ENCODE measurements at places on chromosomes 2 and 18.

GRCh38 chr2:235669269-235669831 lies 175.5 kb downstream of the AGAP1 start:
- DNase-seq = peak; percentile 56

DNA sequence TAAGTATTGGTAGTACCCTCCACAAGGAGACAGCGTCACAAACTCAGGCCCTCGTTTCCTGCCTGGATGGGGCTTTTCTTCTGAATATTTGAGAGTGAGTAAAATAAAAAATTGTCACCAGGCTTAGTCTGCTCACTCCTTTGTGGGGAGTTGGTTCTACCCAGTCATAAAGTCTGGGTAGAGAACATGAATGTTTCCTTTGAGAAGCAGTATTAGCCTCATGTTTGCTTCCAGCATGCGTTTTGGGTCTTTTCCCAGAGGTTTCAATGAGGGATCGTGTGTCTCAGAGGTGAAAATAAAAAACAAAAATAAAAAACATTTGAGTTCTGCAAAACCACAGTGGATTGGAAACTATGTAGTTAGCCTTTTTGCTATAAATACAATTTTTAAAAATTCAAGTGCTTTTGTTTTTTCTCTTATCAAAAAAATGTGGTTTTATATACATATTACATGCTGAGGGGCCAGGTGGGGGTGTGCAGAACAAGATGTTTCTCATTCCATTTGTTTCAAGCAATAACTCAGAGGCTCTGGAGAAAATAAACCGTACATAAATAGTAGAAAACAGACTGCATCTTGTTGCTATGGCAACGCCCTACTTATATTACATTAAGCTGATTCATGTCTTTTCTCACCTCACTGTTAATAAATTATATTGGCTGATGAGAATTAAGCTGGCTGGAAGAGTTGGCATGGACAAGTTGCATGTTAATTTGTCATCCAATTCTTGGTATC lies 225.4 kb upstream of the FBXO11 start:
- DNase-seq = no peak

DNA sequence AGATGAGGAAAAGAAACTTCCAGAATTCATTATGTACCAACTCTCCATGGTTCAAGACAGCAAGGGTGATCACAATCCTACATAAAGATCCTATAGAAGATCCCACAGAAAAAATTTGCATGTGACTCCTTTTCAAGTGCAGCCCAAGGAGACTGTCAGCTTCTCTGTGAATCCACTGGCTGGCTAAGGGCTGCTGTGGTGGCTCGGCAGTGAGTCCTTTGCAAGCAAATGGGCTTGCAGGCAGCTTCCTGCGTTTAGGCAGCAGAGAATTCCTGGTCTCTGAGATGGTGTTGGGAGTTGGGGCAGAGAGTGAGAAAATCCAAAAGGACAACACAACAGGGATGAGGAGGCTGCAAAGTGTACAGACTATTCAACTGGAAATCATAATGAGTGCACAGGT lies 43.4 kb downstream of the NABP1 start:
- DNase-seq = no peak

DNA sequence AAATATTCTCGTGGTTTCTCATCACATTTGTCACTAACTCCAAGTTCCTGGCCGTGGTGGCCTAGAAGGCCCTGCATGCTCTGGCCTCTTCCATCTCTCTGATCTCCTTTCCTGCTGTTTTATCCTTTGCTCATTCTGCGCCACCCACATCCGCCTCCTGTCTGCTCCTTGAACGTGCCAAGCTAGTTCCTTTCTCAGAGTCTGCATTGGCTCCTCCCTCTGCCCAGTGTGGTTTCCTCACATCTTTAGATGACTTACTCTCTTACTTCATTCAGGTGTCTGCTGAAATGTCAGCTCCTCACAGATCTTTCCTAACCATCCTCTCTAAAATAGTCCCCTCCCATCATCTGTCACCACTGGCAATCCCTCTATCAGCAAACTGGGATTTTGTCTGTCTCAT lies 158.6 kb upstream of the RBMS1 start:
- DNase-seq = no peak

DNA sequence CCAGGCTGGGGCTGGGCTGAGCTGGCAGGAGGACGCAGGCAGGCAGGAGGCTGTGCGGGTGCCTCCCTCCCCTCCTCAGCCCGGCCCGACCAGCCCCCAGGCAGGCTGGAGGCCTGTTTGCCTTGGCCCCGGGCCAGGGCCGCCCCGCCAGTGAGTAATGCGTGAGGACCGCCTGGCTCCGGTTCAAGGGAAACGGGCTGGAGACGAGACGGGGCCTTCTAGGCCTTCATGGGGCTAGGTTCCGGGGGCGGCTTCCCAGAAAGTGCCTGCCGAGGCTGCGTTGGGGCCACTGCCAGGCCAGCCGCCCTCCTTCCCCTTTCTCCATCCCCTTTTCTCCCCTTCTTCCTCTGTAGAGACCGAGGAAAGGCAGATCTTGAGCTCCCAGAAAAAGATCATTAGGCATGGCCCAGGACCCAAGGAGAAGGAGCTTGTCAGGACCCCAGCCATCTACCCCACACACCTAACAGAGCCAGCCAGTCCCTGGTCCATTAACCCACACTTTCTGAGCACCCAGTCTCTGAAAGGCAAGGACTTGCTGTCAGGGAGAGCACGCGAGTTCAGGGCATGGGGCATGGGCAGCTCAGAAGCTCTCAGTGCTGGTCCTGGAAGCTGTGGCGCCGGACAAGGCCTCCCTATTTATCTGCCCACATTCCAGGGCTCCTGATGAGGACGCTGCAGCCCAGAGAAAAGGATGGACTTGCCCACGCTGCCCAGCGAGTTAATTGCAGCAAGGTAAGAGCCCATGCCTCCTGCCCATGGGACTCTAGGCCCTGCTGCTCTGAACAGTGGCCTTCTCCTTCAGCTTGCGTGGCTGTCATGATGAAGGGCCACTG lies 48.5 kb downstream of the SMAD7 start:
- peak; percentile 85 for DNase-seq

GRCh38 chr18:69956665-69957620 lies 9.3 kb upstream of the CD226 start:
- no peak for DNase-seq

DNA sequence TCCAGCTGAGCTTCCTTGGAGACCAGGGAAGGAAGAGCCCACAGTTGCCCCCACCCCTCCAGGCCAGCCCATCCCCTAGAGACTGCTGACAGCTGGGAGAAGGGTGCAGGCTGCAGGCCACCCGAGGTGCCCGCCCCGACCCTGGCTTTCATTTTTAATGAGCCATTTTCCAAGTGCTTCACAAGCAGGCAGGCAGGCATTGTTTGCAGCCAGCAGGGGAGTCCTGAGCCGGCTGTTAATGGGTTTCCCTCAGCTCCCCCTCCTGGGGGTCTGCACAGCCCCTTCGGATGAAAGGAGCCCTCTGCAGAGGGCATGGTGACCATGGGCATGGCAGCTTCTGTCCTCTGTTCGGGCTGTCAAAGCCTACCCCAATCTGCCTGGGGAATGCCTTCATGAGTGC lies 94.5 kb downstream of the ZBTB7C start:
- DNase-seq = no peak

GRCh38 chr2:158042245-158042644 lies 59.4 kb upstream of the UPP2 start:
- no peak for DNase-seq

GRCh38 chr2:127029350-127030051 lies 77.5 kb downstream of the BIN1 start:
- DNase-seq = peak; percentile 54

DNA sequence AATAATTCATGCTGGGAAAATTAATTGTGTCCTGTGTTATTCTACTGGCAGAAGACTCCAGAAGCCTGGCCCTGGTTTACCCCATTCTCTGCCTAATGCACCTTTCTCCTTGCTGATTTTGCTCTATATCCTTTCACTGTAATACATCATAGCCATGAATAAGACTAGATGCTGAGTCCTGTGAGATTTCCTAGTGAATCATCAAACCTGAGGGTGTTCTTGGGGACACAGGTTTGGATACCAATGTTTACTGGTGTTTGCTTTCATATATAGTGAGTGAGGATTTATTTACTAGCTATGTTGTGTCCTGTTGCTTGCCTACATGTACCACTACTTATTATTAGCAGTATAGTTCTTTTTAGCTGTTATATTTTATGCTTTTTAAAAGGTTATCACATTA lies 6.5 kb downstream of the METTL5 start:
- DNase-seq = no peak

- DNase-seq = peak; percentile 76
Measured at GRCh38 chr2:18299423-18300212, 260.8 kb downstream of the RDH14 start.

DNA sequence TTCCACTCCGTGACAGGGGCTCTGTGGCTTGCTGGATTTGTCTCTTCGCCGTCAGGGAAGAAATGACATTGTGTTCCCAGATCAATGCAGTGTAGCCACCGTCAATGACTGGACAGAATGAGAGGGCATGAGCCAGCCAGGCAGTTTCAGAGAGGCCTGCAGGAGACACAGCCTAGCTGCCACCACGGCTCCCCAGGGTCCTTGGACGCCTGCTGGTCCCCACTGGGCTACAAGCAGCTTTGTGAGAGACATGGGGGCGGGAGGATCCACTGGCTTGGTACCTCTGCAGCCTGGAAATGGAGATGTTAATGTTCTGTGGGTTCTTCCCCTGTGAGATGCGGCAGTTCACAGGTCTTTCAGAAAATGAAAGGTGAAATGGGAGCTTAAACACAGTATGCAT lies 12.1 kb upstream of the AMER3 start:
- no peak for DNase-seq

- no peak for DNase-seq
Measured at GRCh38 chr2:218369330-218369729, 12.7 kb downstream of the CATIP start.

GRCh38 chr2:64658269-64658668 lies 4.6 kb upstream of the SERTAD2 start:
- no peak for DNase-seq

DNA sequence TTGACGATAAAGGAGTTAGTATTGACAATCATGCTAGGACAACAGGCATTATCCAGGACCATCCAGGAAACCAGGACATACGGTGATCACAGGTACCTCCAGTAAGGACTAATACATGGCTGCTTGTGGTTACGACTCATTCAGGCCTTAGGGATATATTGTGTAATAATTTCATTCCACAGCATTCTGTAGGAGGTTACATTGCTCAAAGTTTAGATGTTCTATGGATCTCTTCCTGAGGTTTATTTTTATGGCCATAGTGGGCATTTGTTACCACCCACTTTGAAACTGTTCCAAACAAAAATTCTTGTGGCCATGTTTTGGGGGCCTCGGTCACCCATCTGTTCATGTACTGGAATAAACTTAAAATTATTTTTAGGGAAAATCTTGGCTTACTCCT lies 431.6 kb downstream of the METTL4 start:
- DNase-seq = no peak

DNA sequence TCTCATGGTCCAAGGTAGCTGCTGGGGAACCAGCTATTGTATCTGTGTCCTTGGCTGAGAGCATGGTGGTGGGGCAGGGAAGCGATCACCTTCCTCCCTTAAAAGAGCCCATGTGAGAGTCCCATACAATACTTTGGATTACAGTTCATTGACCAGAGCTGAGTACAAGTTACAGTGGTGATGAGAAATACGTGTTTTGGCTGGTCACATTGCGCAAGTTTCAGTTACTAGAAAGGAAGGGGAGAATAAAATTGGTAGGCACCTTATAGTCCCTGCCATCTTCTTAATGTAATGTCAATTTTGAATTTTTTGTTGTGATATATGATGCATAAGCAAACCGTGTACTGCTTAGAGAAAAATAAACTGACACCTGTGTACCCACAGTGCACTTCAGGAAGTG lies 67.7 kb downstream of the ZNF407 start:
- DNase-seq = no peak

- DNase-seq = no peak
Measured at GRCh38 chr2:73903313-73903712, 10.5 kb downstream of the ACTG2 start.

Data from mucosa of gallbladder (tissue), 1 donor.